ENCODE measurements at places on chromosomes 4 and X.
A peak's percentile ranks its signal among the peaks of the same experiment; 100 is the strongest.

- no peak for DNase-seq
Observed at GRCh38 chr4:77073981-77074380, 1.8 kb downstream of the CCNI start.

DNA sequence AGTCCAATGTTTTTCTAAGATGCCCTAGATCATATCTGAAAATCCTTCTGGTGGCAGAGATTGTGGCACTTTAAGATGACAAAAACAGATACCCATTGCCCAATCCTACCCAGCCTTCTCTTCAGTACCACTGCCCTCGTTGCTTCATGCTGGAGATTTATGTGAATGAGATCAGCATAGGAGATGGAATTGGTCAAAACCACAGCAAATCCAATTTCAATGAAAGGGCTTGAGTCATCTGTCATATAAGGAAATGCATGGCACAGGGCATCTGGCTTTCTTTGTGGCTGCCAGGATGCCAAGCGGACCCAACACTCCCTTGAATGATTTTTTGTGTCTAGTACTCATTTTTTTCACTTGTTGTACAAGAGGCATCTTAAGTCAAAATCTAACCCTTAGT lies 16.8 kb downstream of the AFF2 start:
- no peak for DNase-seq

DNA sequence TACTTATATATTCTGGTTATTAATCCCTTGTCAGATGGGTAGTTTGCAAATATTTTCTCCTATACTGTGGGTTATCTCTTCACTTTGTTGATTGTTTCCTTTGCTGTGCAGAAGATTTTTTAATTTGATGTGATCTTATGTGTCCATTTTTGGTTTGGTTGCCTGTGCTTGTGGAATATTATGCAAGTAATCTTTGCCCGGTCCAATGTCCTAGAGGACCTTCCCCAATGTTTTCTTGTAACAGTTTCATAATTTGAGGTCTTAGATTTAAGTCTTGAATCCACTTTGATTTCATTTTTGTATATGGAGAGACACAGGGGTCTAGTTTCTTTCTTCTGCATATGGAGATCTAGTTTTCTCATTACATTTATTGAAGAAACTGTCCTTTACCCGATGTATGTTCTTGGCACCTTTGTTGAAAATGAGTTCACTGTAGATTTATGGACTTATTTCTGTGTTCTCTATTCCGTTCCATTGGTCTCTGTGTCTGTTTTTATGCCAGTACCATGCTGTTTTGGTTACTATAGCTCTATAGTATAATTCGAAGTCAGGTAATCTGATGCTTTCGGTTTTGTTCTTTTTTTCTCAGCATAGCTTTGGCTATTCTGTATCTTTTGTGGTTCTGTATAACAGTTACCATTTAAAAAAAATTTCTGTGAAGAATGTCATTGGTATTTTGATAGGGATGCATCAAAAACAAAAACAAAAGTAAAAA lies 34.7 kb downstream of the DIAPH2 start:
- no peak for DNase-seq

DNA sequence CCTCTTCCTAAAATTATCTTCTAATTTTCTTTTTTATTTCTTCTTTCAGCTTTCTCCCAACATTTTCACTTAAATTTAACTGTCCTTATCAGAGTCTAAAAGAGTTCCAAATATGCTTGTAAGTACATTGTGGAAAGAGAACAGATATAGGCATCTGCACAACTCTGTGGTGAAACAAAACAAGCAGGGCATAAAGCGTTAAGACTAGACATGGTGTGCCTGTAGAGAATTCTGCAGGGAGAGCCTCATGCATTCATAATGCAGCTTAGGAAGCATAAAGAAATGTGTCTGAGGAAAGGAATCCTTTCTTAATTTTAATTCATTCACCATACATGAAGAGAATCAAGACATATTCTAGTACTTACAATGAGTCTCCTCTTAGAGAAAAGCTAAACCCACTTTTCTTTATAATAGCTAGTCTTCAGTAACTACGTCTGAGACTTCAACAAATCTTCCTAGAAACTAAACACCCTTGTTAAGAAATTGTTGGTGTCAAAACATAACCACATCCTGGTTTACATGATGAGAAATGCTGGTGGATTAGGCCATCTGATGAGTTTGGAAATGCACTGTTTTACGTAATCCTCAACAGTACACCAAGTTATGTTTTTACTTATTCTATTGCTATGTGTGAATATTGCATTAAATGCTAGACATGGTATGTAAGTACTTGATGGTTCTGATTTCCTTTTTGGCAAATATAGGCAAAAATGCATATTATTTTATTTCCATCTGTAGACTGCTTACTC lies 307.8 kb upstream of the GIMD1 start:
- DNase-seq: no peak

GRCh38 chrX:13109817-13110216 lies 65.4 kb upstream of the FAM9C start:
- DNase-seq: no peak

- no peak for DNase-seq
Observed at GRCh38 chr4:145829629-145830395, 108.8 kb downstream of the ZNF827 start.

DNA sequence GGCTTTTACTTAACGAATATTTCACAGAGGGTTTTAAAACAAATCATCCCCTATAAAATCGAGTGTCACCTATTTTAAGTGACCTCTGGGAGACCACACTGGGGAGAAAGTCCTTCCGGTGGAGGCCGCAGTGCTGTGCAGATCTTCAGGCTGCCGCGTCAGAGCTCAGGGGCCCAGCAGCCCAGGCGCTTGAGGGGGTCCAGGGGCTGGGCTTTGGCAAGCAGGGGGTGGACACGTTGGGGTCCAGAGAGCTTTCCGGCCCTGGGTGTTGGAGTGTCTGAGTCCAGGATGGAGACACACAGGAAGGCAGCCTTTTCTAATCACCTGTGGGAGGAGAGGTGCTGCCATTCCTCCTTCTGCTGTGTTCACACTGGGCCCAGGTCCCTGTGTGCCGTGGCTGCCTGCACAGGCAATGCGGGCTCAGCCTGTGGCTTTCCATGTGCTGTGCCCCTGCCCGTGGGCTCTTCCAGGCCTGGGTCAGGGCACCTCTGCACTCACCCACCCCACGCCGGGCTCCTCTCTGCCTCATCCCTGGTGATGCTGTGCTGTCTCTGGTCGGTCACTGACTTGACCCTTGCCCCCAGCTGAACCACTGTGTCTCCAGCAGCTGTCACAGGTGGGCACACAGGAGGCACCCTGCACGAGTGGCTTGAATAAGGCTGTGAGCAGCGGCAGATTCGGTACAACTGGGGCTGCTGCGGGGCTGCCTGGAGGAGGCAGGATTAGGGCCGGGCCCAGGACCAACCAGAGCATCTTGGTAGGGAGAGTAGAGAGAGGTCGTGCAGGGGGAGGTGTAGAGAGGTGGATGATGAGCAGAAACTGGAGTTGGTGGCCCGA lies 10.0 kb downstream of the HTRA3 start:
- peak; percentile 49 for DNase-seq
